Breast epithelium (tissue), 4 donors: ENCODE measurements at places on chromosomes 13 and 19. TPM values are rescaled to one million over a fixed set of nuclear protein-coding genes. Genes with fewer than 3 reads are reported as not detected.

DNA sequence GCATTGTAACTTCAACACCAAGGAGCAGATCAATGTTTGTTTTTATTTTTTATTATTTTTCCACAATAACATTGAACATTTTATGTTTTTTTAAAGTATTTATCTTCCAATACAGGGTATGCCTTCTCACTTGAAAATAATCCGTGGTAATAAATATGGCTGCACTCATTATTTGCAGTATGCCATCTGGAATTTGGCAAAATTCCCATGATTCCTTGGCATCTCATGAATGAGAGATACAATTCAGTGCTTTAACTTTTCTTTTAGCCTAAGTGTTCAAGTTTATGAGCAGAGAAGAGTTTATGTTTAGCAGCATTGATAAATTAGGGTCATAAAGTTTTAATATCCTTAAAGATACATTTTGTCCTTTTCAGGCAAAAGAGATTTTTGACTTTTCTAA, 1109.6 kb upstream of the ATXN8OS start:
- DNase-seq, result no peak

IL11 gene
- total RNA-seq, result 1.3 TPM

GRCh38 chr13:112972867-112973576, 4.0 kb downstream of the MCF2L start:
- no peak for DNase-seq

GRCh38 chr13:40220299-40220935, 446.0 kb downstream of the FOXO1 start:
- DNase-seq, result no peak

SYDE1 gene
- total RNA-seq, result 11.0 TPM
